ENCODE measurements at places on chromosomes 5 and 9. TPM values are rescaled to one million over a fixed set of nuclear protein-coding genes. Genes with fewer than 3 reads are reported as not detected.

ADAMTS19 gene
- 15.2 TPM for total RNA-seq

LCN12 gene
- 0.46 TPM for total RNA-seq

LOX gene
- 4.6 TPM for total RNA-seq

SLC6A19 gene
- not detected for total RNA-seq

IFNK gene
- total RNA-seq: not detected

RBM22 gene
- total RNA-seq: 42.4 TPM

MED7 gene
- 39.7 TPM for total RNA-seq
